ENCODE measurements at places on chromosomes 3 and 15.

GRCh38 chr3:186909078-186909853 lies 21.1 kb upstream of the ST6GAL1 start:
- peak; percentile 4 for DNase-seq

DNA sequence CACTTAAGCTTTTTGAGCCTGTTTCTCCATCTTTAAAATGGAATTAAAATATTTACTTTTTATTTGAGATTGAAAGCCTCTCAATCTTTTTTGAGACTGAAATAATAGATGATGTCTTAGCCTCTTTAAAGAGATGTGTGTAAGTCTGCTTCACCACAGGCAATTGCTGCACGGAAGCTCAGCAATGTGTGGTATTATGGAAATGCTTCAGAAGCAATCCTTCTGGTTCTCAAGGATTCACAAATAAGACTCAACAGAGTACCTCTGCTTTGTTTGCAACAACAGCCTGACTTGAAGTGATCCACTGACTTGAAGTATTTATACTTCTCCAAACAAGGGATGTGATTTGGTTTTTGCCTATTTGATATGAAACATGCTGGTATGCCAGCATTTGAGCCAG lies 332.0 kb upstream of the RASGRP1 start:
- no peak for DNase-seq

GRCh38 chr15:59176653-59177316 lies 29.9 kb upstream of the LDHAL6B start:
- no peak for DNase-seq

DNA sequence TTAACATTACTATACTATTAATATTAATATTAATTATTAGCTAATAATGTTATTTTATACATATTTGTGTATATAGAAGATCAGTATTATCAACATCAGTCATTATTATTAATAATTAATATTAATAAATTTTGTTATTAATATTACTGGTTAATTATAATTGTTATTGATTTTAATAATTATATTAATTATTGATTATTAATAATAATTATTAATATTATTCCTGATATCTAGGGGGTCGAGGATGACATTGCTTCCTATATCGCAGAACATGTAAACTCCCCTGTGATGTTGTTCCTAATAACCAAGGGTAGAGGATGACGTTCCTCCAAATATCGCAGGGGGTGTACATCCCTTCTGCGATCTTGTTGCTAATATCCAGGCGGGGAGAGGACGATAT lies 17.3 kb upstream of the BMF start:
- no peak for DNase-seq

DNA sequence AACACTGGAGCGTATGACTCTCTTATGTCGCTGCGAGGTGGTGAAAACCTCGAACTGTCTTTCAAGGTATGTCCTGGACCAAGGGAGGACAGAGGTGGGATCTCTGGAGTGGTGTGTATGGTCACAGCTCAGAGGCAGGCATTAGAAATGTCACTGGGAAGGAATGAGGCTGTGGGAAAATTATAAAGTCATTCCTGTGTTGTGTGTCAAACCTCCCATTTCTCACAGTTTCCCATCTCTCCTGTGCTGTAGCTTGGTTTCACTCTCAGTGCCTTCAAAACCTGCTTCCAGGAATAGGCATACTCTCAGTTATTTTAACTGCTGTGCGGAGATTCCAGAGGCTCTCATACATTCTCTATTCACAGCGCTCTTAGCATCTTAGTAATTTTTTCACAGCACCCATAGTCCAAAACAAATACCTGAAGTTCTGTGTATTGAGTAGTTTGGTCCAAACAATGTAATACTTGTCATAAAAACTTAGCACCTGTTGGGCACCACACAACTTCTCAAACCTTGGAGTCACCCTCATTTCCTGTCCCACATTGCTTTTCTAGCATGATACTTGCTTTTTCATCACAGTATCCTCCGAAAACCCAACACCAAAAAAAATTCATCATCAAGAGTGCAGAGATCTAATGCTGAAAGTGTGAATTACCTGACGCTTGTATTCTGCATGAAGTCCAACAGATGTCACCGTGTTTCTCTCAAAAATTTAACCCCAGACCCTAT lies 36.9 kb downstream of the GALNT15 start:
- DNase-seq, result no peak

- no peak for DNase-seq
Observed at GRCh38 chr15:92608866-92609700, 46.5 kb downstream of the FAM174B start.

GRCh38 chr3:42504334-42505127 lies 2.1 kb downstream of the VIPR1 start:
- DNase-seq, result no peak

- DNase-seq, result no peak
Observed at GRCh38 chr3:76551739-76552138, 488.2 kb upstream of the ROBO2 start.

DNA sequence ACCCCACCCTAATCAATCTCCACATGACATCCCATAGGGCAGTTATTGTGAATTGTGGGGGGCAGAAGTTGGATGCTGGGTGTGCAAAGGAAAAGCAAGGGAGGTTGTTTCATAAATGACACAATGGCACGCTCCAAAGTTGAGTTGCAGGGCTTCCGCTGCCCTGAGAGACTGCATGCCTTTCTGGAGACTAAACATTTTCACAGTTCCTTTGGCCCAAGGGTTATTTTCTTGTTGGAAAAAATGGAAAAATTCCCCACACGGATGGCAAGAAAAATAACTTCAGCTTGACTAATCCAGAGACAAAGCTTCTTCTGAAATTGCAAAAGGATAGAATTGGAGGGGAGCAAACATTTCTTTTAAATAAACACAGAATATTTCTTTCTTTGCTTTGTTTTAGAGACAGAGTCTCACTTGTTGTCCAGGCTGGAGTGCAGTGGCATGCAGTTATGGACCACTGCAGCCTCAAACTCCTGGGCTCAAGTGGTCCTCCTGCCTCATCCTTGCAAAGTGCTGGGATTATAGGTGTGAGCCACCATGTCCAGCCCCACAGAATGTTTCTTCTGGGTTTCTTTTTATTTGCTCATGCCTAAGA lies 19.1 kb upstream of the TPM1 start:
- no peak for DNase-seq

- no peak for DNase-seq
Observed at GRCh38 chr3:42235532-42235931, 30.5 kb downstream of the CCK start.

DNA sequence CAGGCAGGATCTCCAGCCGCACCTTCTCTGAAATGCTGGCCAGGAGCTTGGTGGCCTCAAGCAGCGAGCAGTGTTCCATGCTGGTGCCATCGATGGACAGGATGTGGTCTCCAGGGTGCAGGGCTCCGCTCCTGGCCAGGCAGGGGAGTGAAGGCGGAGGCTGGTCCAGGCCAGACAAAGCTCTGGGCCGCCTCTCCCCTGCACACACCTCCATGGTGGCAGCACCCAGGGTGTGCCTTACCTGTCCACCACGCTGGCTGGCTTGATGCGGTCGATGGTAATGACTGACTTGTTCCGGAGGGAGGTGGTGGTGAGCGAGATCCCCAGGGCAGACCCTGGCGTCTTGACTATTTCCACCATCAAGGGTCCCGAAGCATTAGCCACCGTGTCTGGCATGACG lies 20.0 kb downstream of the GRIP2 start:
- DNase-seq, result no peak

DNA sequence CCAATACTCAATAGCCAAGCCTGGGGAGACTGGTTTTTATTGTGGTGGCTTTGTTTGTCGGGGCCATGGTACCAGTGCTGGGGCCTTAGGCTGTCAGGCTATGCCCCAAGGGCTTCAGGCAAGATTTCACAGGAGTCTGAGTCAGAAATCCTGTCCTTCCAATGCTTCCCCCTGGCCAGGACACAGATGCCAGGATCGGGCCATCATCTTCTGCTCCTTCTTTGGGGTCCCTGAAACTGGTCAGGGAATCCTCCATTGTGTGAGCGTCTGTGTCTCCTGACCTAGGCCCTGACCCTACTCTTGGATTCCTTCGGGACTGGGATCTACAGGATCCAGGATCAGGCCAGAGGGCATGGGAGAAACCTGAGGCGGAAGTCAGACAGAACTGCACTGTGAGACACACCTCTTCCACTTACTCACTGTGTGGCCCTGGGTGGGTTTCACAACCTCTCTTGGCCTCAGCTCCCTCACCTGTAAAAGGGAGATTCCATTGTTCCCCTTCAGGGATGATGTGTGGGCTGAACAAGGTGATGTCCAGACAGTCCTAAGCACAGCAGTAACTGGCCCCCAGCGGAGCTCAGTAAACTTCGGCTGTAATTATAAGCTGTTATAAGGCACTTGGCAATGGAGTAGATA lies 292.7 kb downstream of the UACA start:
- DNase-seq, result no peak

DNA sequence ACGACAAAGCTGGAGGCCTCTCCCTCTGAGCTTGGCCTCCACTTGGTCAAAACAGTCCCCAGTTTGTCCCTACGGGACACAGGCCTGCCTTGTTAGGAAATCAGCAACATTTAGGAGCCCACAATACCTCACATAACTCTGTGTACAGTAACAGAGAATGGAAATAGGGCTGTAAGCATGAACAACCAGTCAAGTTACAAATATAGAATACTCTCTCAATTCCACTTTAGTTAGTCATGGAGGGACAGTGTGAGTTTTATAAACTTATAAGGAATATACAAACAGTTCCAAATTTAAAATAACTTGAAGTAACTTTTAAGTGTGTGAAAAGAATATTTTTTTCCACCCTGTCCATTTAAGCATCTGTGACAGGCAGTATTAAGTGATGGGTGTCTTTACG lies 129.4 kb downstream of the PGPEP1L start:
- no peak for DNase-seq

DNA sequence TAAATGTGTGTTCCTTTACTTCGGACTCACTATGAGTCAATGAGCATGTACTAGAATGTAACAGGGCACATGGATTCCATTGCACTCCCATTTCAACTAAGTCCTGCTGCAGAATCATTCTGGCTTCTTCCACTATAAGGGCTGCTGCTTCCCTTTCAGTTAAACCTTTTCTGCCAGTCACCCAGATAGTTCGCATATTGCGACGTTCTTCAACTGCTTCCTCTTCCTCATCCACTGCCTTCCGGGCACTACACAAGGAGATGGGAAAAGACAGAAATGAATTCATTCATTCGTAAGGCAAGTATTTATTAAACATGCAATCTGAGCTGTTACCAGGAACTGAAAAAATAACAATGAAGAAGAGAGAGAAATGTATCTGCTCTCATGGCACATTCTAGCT lies 55.6 kb downstream of the POLQ start:
- no peak for DNase-seq

DNA sequence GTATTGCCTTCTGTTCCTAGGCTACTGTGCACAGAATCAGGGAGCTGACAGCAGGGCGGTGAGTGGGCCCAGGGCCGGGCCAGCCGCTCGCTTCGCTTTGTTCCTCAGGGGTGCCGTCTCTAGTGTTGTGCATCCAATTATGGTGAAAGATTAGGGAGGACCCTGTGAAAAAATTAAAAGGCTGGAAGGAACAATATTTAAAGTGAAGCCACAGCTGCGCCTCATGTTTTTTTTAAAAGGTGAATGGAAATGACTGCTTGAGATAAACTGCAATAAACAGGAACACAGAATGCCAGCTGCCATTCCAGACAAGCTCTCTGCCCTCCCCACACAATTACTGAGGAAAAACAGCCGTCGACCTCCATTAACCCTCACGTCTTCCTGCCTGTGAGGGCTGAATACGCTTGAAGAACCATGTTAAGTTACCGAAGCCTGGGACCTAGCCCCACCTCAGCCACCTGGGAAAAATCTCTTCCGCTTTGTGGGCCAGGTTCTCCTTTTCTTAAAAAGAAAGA lies 132.0 kb upstream of the IL12A start:
- no peak for DNase-seq

- no peak for DNase-seq
Observed at GRCh38 chr15:59886441-59886840, 117.7 kb upstream of the FOXB1 start.

GRCh38 chr3:153171256-153171655 lies 9.2 kb downstream of the RAP2B start:
- no peak for DNase-seq

DNA sequence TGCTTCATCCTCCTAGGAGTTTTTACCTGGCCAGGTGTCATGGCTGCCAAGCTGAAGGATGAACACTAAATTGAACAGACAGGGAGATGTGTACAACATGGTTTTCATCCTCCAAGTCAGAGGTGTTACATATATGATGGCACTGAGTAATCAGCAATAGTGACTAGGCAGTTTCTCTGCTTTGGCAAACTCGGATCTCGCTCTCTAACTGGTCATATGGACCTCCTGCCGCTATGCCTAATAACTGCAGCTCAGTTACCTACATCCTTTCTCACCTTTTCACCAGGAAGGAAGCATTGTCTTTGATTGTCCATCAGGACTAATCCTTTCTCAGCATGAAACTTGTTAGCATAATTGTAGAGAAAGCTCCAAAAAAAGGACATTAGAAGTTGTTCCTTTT lies 175.9 kb upstream of the PLSCR5 start:
- no peak for DNase-seq

GRCh38 chr3:159146856-159147435 lies 345.1 kb downstream of the MFSD1 start:
- no peak for DNase-seq

- no peak for DNase-seq
Observed at GRCh38 chr3:64329037-64329436, 103.8 kb upstream of the PRICKLE2 start.

GRCh38 chr3:183468424-183468823 lies 40.0 kb upstream of the MCF2L2 start:
- DNase-seq, result no peak
